ENCODE measurements at places on chromosomes 13 and 19.

DNA sequence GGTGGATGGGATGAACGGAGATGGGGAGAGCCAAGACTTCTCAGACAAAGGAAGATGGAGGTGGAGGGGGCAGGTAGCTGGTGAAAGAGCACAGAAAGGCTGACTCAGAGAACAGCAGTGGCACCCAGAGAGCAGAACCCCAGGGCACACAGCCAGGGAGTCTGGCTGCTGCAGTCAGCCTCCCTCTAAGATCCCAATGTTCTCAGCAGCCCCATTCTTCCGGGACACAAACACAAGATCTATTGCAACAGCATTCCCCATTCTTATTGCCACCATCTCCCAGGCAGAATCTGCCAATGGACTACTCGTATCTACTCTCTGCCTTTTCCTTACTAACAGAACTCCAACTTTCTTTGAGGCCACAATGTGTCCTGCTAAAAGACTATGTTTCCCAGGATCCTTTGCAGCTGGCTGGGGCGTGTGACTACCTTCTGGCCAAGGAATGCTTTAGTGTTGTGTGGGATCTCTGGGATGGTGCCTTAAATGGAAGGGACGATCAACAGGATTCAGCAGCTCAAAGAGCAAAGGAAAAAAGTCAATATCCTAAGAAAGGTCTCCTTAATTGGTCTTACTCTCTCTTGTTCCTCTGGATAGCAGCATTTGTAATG, 7.5 kb downstream of the THAP8 start:
- DNase-seq: no peak

- DNase-seq: no peak
These were observed 1215.4 kb downstream of the PCDH9 start for GRCh38 chr13:66014771-66015170.

DNA sequence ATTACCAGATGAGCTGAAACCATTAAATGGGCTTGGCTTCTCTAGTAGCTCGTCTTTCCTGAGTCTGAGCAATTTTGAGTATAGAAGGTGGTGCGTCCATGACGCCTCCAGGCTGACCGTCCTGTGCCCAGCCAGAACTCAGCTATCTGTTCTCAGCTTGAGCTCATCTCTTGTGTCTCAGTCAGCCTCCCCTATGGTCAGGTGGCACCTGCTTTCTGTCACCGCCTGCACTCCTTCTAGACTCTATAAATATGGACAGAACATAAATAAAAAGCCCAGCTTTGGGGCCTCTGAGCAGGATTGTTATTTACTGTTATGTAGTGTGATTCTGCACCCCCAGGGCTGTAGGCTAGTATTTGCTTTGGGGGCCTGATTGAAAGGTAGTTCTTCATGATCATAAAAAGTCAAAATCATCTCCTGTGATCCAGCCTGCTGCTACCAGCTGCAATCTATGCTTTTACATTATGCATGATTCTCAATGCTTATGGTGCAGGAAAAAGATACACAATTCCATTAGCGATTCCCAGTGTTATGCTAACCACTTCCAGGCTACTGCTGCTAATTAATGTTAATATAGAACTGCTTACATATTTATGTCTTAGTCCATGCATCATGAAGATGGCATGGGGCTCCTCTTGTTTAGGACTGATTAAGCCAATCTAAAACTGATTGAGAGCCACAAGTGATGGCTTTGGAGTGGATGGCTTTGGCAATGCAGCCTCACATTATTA, 72.5 kb upstream of the TMTC4 start:
- no peak for DNase-seq

DNA sequence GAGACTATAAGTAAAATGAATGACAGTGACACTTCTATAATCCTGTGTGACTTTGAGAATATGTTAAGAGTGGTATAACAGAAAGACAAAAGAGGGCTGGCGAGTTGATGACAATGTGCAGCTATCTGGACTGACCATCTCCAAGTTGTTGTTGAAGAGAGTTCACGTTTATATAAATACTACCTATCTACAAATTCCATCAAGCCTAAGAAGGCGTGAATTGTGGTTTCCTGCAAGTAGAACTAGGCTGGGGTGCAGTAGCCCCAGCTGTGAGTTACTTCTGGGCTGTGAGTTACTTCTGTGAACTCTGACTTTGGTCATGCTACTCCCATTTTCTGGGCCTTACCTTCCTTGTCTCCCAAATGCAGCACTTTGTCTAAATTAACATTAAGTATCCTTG, 561.0 kb downstream of the TBC1D4 start:
- no peak for DNase-seq

- DNase-seq: no peak
These were observed 387.7 kb upstream of the ZNF507 start for GRCh38 chr19:31957711-31958110.

DNA sequence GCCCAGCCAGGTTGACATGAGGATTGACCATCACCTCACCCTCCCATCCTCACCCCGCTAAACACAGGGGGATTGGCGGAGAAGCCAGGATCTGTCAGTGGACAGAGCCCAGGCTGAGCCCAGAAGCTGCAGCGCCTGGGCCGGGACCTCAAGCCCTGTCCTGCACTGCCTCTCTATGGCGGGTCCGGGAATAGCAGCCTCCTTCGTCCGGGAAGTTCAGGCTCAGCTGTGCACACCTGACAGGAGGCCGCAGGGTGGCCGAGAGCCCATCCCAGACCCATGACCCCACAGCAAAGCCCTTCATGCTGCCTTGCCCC, 67.8 kb downstream of the SPACA7 start:
- peak; percentile 91 for DNase-seq

DNA sequence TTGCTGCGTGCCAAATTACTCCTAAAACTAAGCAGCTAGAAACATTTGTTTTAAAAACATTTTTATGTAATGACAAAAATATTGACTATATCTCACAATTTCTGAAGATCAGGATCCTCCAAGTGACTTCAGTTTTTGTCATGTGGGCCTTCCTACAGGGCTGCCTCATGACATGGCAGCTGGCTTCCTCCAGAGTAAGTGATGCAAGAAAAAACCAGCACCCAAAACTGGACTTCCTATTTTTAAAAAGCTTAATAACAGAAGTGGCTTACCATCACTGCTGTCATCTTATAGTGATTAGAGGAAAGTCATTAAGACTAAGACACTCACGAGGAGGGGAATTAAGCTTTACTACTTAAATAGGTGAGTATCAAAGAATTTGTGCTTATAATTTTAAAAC, 681.7 kb downstream of the PCDH17 start:
- no peak for DNase-seq

DNA sequence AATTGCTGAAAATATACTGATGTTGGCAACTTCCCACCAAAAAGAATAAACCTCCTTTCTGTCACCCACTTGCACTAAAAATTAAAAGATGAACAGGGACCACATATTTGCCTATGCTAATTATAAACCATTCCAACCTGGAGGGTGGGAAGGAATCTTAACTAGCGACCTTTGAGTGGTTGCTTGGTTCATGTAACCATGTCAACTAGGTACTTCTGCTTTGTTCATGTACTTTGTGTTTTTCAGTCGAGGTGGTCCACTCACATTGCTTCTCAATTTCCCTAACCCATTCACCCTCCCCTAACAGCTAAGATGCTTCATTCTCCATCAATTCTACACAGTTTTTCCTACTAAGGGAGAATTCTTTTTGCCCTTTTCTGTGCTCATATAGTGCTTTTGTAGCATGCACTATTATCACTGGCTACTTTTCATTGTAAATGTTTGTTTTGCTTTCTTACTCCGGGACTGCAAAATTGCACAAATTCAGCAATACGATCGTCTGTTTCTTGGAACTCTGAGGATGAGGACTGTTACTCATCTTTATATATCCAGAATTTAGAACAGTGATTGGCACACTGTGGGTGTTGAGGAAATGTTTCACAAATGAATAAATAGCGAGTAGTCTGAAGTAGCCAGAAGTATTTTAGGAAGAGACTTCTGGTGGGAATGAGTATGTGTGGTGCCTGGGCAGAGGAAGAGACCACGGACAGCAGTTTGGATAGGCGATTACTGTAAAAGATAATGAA, 187.5 kb downstream of the GPC6 start:
- no peak for DNase-seq

DNA sequence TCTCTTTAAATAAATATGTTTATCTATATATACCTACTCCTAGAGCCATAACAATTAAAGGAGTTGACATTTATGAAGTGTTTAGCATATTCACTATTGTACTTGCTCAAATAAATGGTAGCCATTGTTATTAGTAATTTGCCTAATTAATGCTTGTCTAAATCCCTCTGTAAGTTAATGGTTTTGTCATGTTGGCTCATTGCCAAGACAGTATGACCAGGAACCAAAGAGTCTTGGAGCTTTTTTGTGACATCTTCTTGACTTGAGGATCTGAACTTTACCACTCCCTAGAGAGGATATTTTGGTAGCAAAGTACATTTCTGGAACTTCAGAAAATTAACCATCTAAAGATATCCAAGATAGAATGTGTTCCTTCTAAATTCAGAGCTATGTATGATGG, 15.5 kb downstream of the FRY start:
- no peak for DNase-seq

- peak; percentile 98 for DNase-seq
These were observed 1.5 kb upstream of the ATP5F1D start for GRCh38 chr19:1239796-1240737.

DNA sequence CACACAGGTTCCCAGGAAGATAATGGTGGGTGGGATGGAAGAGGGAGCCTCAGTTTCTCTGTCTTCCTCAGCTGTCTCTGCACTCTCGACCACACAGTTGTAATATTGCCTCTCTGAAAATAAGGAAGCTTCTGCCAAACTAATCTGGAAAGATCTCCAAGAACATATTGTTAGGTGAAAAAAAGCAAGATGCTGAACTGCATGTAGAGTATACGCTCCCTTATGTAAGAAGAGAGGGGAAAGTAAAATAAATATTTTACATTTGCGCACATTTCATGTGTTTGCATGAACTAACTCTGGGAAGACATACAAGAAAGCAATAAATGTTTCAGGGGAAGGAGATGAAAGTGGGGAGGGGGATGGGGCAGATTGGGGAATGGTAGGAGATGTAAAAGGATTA, 41.9 kb upstream of the CACNA1A start:
- DNase-seq: no peak

GRCh38 chr19:15584541-15585115, 30.4 kb upstream of the CYP4F8 start:
- DNase-seq: peak; percentile 89

DNA sequence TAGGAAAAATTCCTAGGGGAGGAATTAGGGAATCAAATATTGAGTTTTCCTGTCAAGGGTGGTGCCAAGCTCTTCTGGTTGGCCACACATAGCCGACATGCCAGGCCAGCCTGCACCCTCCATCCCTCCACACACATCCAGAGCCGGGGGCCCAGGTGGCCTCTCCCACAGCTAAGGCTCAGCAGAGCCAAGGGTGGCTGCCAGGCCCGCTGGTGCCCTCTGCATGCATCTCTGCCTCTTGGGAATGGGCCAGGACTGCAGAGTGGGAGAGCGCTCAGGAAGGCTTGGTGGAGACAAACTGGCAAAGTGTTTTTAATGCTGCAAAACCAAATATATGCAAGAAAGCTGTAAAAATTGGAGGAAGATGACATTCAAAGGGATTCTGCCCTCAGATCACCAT, 42.7 kb upstream of the GAS6 start:
- DNase-seq: no peak

GRCh38 chr13:107376341-107377125, 808.6 kb upstream of the ARGLU1 start:
- DNase-seq: no peak

GRCh38 chr13:50016444-50016843, 1.2 kb downstream of the KCNRG start:
- no peak for DNase-seq

DNA sequence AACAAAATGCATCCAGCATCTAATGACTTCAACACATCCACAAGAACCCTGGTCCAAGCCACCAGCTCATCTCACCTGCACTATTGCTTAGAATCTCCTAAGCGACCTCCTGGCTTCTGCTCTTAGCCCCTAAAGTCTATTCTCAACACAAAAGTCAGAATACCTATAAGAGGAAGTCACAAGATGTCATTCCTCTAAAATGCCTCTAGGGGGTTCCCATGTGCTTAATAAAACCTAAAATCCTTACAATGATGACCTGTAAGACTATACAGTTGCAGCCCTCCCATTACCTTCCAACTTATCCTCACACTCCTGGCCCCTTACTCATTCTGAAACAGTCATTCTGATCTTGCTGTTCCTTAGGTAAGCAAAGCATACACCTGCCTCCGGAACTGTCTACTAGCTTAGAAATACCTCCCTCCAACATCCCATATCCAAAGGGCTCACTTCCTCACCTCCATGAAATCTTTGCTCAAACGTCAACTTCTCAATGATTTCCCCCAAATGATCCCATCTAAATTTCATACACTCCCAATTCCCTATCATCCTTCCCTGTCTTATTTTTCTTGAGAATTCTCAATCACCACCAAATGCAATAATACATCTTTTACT, 10.0 kb downstream of the ATP7B start:
- DNase-seq: peak; percentile 80

DNA sequence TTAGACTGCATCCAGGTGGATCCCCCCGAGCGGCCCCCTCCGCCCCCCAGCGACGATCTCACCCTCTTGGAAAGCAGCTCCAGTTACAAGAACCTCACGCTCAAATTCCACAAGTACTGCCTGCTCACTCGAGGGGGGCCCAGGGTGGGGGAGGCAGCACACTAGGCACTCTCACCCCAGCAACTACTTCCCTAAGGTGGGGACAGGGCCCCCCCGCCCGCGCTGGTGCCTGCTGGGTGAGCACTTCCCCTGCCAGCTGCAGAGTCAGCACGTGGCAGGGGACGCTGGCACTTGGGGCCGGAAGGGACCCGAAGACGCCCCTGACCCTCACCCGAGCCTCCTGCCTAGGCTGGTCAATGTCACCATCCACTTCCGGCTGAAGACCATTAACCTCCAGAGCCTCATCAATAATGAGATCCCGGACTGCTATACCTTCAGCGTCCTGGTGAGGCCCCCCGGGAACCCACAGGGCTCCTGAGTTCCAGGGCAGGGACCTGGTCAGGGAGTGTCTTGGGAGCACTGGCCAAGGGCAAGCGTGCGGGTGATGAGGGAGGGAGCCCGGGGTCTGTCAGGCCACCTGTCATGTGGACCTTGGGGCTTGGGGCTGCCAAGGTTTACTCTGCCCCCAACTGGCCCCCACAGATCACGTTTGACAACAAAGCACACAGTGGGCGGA, 5.2 kb downstream of the MCOLN1 start:
- DNase-seq: no peak

- no peak for DNase-seq
These were observed 1725.2 kb downstream of the EFNB2 start for GRCh38 chr13:104810242-104810641.

DNA sequence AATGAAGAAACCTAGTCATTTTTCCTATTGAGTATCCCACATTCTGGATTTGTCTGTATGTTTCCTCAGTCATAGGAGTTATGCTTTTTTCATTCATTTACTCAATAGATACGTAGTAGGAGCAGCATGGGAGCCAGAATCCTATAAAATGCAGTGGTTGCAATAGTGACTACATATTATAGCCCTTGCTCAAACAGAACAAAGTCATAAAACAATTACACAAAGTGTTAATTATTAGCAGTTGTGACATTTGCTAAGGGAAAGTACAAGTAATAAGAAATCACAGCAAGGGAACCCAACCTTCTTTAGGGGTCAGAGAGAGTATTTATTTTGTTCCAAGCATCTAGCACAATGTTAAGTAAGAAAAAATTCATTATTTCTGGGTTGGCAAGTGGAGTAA, 27.7 kb upstream of the POU4F1 start:
- DNase-seq: no peak

Measured in Karpas-422 (cell line).